ENCODE measurements at places on chromosomes 12 and 14.

- DNase-seq, result no peak
Measured at GRCh38 chr12:92030618-92031017, 115.0 kb downstream of the BTG1 start.

GRCh38 chr14:29710015-29710414 is 217.6 kb downstream of the PRKD1 start:
- no peak for DNase-seq

- no peak for DNase-seq
Measured at GRCh38 chr12:122421821-122422729, at the start of gene CLIP1. TSS of gene CLIP1 (minus strand) at chr12:122422669. CDS start at chr12:122380452, 42,217 bp downstream.

GRCh38 chr12:111444925-111445725 is 39.4 kb downstream of the SH2B3 start:
- DNase-seq, result peak; percentile 62

DNA sequence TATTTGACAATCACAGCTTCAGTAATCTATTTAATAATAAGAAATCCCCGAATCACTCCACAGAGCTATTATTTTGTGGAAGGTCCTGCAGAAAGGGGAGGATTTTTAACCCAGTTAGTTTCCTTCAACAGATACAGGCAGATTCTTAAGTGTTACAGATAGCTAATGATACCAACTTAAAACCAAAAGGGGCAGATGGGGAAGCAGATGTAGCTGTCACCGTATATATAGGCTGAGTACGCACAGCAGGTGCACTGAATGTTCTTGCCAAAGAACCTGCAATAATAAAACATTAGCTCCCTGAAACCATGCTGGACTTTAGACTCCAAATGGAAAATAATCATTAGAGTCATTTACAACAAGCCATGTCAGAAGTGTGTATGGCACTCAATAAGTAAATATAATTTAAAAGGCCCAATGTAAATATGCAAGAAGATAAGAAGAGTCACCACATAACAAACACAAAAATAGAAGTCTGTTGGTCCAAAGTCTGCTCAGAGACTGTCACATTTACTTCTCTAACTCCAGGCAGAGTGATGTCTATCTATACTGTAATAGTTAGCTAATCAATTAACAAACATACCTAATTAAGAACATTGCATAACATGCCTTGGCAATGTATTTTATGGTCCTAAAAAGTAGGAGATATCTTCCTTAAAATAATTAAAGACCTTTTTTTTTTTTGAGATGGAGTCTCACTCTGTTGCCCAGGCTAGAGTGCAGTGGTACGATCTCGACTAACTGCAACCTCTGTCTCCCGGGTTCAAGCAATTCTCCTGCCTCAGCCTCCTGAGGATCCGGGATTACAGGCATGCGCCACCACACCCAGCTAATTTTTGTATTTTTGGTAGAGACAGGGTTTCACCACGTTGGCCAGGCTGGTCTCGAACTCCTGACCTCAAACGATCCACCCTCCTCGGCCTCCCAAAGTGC is 78.8 kb downstream of the SEC23A start:
- no peak for DNase-seq

DNA sequence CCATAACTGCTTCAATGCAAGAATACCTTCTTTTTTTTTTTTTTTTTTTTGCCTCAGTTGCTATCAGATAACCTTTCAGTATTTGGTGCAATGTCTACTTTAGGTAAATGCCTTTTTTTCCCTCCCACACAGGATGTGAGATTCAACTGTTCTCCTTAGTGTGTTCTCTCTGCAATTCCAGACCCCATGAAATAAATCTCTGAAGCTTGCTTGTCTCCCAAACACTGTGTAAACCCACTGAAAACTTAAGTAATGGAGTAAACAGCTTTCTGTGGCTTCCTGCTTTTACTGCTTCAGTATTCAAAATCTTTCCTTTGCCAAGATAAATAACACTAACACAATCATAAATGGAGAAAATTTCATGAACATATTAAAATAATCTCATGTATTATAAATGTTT is 55.8 kb upstream of the CLEC14A start:
- no peak for DNase-seq

DNA sequence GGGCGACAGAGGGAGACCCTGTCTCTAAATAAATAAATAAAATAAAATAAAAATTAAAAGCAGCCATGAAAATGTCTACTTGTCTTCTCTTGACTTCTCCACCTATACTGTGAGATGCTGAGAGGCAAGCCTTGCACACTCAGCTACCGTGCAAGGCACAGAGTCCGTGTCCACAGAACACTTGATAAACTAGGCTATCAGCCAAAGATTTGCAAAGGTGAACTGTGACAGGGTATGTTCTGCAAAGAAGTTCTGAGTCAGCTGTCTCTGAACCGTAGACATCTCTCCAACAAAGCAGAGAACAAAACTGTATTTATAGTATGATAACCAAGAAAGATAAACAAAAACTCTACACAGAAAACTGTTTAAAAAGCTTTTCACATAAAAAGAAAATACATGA is 35.5 kb downstream of the STXBP6 start:
- DNase-seq, result no peak

DNA sequence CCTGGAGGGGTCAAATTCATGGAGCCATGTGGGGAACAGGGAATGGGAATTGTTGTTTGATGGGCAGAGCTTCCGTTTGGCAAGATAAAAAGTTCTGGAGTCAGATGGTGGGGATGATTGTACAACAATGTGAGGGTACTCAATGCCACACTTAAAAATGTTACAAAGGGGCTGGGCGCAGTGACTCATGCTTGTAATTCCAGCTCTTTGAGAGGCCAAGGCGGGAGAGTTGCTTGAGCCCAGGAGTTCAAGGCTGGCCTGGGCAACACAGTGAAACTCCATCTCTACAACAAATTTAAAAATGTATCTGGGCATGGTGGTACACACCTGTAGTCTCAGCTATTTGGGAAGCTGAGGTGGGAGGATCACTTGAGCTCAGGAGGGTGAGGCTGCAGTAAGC is 66.0 kb upstream of the DIO3 start:
- DNase-seq, result no peak

DNA sequence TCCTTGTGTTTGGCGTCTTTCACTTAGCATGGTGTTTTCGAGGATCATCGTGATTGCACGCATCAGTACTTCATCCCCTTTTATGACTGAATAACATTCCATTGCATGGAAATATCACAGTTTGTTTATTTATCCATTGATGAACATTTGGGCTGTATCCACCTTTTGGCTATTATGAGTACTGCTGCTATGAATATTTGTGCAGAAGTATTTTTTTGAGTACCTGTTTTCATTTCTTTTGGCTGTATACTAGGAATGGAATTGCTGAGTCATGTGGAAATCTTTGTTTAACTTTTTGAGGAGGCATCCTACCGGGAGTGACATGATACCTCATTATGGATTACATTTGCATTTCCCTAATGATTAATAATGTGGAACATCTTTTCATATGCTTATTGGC is 66.4 kb downstream of the WNK1 start:
- DNase-seq, result no peak

DNA sequence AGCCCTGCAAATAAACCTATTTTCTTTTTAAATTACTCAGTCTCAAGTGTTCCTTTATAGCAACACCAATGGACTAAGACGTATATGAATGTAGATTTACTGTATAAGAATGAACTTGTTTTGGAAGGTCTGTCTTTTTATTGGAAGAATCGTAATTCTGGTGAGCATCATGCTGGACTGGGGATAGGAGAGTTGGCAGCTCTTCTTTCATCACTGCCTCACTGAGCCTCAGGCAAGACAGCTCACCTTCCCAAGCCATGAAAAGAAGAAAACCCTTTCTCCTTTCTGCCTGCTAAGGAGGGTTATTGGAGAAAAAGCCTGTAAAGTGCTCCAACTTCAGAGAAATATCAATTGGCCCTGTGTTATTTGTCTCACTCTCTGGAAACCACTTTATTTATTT is 9.1 kb upstream of the RNF34 start:
- DNase-seq, result no peak

Data from stimulated activated CD4-positive, alpha-beta T cell treated with anti-CD3 and anti-CD28 coated beads, Interleukin-1b, Interleukin-23, amount 100 ng/mL, for 1 hour (primary cell).